ENCODE measurements at places on chromosomes 4 and X.

- no peak for DNase-seq
Observed at GRCh38 chr4:12674184-12674583, 810.0 kb downstream of the RAB28 start.

DNA sequence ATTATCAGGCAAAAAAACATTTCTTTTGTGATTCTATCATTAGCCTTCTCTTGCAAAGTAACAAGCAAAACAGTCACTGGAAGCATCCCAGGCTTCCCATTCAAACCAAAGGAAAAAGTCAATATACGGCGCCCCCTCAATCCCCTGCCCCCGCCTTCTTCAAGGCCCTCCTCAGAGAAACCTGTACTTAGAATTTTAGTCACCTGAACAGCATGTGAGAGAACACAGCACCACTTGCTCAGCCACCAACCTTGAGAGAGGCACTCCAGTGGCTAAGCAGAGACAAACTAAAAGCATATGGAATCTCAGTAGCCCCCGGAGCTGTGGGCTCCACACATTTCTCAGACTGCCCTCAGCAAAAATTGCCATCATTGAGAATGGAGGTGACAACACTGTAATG, 25.2 kb downstream of the LEF1 start:
- no peak for DNase-seq

DNA sequence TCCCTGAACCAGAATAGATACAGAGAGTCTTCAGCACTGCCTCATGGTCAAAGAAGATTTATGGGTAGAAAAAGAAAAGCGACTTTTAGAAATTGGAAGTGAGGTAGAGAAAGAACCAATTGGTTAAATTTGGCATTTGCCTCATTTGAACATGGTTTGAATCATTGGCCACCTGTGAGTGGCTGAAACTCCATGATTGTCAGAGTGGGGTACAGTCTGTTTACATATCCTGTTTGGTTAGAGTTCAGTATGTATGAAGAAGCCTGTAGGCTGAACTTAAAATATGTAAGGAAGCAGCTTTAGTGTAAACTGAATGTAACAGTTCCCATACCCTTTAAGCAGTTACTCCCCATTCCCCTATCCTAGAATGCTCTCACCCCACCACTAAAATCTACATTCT, 76.0 kb upstream of the CTSO start:
- no peak for DNase-seq

GRCh38 chr4:173318240-173318639, 15.9 kb downstream of the HMGB2 start:
- DNase-seq: no peak

- DNase-seq: no peak
Observed at GRCh38 chrX:123072686-123073385, 111.2 kb upstream of the GRIA3 start.

GRCh38 chr4:2305766-2306501, 44.0 kb upstream of the MXD4 start:
- DNase-seq: no peak
